ENCODE measurements at places on chromosomes 3 and 15.

DNA sequence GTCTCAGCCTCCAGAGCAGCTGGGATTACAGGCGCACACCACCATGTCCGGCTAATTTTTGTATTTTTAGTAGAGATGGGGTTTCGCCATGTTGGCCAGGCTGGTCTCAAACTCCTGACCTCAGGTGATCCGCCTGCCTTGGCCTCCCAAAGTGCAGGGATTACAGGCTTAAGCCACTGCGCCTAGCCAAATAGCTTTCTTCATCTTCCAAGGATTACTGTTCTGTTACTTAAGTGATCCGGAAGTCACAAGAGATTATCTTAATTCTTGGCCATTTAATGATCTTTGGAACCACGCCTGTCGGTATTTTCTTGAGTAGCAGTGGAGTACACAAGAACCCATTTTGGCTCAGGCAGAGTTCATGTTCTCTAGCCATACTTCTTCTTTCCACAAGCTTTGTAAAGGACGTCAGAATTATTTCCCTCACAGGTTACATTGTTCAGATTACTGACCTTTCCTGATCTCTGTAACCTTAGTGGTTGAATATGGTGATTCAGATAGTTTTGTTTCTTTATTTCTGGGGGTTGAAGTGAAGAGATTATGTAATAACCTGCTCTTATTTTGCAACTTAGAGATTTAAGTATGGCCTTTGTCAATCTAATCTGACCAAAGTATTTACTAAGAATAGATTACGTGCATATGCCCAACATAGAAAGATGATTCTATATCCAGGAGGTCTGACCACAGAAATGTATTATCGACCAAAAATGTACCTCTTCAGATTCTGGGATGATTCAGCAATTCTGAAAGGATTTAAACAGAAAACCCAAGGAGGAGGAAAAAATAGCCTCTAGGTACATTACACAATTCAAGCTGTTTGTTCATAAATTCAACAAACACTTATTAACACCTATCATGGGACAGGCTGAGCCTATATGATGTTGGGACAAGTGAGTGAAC lies 132.2 kb downstream of the GREM1 start:
- no peak for DNase-seq

DNA sequence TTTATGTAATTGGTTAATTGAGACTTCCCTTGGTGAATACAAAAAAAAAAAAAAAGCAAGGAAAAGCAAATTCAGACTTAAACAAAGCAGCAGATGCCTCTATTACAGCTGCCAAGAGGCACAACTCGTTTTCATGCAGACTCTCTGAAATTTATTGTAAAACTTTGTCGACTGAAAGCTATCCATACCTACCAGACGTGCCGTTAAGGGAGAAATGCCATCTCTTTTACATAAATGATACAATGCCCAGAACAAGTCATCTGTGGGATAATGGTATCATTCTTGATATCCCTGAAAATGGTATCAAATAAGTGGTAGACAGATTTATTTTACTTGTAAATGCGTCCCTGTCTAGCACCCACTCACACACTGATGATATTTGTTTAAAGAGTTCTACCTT lies 724.2 kb downstream of the NSUN3 start:
- DNase-seq, result no peak

GRCh38 chr3:121481106-121481880 lies 64.5 kb downstream of the POLQ start:
- DNase-seq, result no peak

- DNase-seq, result no peak
These were observed 30.3 kb downstream of the HCLS1 start for GRCh38 chr3:121630355-121630754.

- no peak for DNase-seq
These were observed 80.3 kb downstream of the CPN2 start for GRCh38 chr3:194270627-194271459.

- no peak for DNase-seq
These were observed 1028.3 kb upstream of the NR2F2 start for GRCh38 chr15:95302206-95302605.

Measured in iPS-NIHi11 (cell line).